ENCODE measurements at places on chromosomes 5 and 9.

GRCh38 chr5:968881-969280, 39.7 kb upstream of the NKD2 start:
- DNase-seq = no peak

DNA sequence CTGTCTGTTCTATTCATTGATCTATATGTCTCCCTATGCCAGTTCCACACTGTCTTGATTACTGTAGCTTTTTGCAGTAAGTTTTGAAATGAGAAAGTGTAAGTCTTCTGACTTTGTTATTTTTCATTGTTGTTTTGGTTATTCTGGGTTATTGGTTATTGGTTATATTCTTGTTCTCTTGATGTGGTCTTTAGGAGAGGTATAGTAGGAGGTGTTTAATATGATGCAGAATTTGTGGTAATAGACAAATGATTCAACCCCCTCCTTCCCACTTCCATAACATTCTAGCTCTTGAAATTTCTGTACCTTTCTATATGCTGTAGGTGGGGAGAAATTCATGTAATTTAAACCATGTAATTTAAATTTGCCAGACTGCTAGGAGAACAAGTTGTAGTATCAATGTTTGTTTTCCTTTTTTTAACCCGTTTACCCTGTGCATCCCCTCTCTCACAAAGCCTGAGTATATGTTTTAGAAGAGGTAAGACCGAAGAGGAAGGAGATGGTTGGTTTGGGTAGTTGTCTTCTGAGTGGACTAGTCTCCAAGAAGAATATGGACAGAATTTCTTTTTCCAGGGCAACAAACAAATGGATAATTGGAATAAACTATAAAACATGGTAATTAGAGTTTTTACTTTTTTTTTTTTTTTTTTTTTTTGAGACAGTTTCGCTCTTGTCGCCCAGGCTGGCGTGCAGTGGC, 19.2 kb downstream of the ANKHD1 start:
- DNase-seq = no peak

GRCh38 chr9:90288275-90288639, 354.4 kb downstream of the DIRAS2 start:
- DNase-seq = no peak

GRCh38 chr9:130024597-130024994, 18.4 kb downstream of the FNBP1 start:
- no peak for DNase-seq

DNA sequence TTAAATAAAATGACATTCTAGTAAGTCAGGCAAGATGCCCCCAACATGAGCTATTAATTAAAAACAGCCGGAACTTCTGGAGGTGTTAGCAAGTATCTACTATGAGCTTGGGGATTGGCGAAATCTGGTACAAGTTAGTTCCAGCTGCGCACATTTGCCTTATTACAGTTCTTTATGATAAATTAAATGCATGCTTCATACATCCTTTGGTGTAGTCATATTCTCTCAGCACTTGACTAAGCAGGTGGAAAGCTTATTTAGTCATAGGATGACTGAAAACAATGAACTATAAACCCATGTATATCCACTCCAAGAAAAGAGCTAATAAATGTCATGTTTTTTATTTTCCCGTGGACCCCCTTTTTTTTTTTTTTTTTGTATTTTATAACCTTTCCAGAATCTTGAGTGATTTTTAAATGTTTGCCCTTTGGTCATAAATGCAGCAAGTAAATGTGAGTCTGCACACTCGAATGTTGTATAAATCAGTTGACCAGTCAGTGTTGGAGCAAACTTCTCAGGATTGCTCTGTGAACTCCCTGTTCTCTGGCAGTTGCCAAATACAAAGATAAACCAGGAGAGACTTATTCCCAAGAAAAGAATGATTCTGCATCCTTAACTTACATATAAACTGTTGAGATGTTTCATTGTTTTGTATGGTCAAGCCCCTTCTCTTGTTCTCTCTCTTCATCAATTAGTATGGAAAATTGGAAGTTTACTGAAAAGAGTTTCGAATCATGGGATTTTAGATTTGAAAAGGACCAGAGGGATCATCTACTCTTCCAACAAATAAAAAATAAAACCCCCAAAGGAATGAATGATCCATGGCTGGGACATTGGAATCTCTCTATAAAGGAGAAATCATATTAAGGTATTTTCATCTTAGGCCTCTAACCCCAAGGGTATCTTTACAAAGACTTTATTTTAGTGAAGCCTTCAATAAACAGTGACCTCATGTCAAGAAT, 38.3 kb downstream of the PIK3R1 start:
- no peak for DNase-seq

GRCh38 chr5:141826674-141827073, 51.5 kb downstream of the PCDH1 start:
- no peak for DNase-seq

GRCh38 chr9:88777498-88778312, 213.6 kb upstream of the S1PR3 start:
- DNase-seq = no peak

DNA sequence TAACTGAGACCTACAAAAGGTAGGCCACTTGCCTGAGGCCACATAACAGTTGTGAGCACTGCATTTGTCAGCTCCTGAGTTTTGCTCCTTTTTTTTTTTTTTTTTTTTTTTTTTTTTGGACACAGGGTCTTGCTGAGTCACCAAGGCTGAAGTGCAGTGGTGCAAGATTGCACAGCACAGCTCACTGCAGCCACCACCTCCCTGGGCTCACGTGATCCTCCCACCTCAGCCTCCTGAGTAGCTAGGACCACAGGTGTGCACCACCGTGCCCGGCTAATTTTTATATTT, 37.1 kb downstream of the LAMC3 start:
- no peak for DNase-seq

- peak; percentile 79 for DNase-seq
Observed at GRCh38 chr5:42889311-42889933, 77.7 kb upstream of the SELENOP start.

DNA sequence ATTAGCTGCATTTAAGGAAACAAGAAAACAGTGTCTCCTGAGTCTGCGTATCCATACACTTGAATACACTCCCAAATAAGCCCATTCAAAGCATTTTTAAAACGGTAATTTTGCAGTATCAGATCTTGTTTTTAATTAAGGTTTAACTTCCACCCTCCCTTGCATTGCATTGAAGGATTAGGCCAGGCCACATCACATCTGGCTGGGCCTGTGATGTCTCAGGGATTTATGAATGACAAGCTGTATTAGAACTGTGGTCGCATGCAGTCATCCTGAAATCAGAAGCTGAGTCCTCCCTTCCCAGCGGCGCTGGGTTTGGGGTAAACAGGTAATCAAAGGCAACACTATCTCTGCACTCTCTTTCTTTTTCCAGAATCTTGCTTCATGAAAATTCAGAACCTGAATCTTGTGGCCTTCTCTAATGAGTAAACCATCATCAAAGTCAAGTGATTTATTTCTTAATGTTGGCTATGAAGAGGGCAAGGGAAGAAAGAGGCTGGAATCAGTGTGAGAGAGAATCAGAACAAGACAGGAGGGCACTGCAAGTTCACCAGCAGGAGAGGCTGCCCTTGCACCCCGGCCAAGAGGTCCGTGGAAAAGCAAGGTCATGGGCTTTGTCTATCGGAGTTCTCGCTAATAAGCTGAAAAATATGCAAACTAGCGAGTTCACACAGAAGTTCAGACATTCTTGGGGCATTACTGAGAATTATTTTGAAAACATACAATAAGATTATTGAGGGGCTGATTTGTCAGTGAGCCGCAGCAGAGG, 80.0 kb upstream of the ZSWIM6 start:
- DNase-seq = no peak

DNA sequence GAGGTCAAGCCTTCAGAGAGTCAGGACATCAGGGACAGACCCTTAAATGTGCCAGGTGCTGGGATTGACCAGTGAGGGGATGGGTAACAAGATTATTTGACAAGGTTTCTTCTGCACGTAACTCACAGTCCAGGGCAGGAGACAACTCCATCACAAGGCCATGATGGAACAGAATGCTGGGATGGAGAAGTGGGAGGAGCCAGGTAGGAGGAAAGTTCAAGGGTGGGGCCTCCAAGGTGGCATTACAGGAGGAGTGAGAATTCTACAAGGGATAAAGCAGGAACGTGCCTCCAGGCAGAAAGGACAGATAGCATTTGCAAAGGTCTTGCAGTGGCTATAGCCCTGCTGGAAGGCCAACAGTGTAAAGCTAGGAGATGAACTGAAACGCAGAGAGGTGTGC, 102.2 kb downstream of the FGF18 start:
- DNase-seq = no peak

DNA sequence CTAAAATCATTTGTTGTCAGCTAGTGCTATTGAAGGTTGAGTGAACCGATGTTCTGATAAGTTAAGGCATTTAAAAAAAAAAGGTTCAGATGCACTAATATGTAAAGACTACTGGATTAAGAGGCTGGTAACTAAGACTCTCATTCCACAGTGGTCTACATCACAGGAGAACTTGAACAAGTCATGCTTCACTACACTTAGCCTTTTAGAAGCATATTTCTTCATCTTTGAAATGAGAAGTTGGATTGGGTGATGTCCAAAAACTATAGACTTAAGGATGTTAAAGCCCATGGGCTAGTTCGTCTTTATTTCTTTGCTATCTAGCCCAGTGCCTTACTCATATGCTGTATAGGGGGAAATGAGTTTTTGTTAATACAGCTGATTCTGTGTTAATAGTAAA, 107.2 kb downstream of the NDUFS4 start:
- DNase-seq = no peak

DNA sequence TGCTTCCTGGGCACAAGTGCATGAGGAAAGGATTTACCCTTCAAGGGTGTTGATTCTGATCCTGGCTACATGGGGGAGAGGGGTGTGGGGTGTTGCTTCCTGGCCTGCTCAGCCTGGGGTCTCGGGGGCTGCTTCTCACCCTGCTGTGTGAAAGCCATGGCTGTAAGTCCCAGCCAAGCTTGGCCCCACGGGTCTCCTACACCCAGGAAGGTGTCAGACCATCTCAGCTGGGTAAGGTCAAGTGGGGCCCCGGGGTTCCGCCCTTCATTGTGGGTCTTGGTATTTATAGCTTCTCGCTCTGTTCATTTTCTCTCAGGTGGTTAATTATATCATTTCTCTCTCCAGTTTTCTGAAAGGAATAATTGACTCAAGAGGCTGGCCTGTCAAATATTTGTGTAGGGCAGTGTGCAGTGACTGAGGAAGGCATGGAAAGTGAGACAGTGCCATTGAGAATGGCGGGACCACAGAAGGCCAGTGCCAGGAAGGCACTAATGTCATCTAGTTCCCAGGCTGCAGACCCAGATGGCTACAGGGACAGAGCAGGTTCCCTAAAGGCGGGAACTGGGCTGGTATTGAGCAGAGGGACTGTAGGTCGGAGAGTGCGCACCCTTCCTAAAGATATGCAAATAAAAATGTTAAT, 126.0 kb downstream of the FOXD1 start:
- DNase-seq = no peak

DNA sequence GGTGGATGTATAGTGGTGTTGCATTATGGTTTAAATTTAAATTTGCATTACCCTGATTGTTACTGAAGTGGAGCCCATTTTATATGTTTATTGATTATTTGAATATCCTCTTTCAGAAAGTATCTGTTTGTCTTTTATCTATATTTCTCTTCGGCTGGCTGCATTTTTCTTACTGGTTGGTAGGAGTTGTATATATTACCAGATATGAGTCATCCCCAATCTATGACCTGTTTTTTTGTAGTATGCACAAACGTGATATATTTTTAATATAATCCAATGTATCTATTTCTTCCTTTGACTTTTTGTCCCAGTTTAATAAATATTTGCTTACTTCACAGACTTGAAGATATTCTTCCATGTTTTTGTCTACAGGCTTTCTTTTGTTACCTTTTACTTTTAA, 29.3 kb upstream of the CAMK4 start:
- no peak for DNase-seq

- DNase-seq = no peak
Observed at GRCh38 chr5:142495531-142495930, 170.7 kb upstream of the SPRY4 start.

DNA sequence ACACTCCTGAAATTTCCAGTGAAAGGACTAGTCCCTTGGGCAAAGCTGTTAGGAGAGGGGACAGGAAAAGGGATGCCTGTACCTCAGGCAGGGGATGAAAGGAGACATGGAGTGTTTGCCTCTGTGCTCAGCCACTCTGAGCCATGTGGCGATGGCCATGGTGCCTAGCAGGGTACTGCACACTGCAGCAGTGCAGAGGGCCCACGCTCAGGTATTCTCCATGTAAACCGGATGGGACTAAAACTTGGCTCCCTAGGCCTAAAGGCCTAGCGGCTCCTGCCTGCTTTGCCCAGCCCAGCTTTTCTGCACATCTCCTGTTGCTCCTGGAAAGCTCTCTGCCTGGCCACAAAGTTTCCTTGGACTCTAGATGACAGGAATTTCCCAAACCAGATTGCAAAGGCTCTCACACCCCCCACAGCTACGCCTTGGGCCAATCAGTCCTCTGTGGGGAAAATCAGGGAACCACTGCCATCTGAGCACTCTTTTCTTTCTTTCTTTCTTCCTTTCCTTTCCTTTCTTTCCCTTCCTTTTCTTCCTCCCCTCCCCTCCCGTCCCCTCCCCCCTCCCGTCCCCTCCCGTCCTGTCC, 44.3 kb downstream of the HABP4 start:
- DNase-seq = no peak

DNA sequence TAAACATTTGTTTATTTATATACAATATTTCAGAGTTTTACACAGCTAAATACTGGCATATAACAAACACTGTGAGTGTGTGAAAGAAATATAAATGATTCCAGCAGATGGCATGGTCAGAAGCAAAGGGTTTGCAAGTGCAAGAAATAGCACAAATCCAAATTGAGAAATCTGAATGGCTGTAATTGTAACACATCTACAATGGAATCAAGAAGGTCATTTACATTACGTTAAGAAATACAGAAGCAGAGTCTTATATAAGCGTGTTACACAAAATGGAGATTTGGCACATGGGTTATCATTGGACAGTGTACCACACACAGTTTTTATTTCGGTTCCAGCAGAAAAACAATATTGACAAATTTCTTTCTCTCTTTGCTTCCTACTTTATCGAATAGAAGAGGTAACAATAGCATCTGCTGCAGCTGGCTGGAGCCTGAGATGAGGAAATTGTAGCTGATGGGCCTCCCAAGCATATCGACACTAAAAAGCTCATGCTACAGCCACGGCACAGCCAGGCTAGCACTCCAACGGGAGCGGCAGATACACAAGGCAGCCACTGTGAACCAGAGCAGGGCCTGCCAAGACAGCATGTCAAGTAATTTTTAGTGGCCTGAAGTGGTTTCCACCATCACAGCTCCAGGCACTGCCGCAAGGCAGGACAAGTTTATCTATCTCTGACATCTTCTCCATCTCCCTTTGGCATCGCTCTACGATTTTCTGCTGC, 564.6 kb upstream of the DMAC1 start:
- DNase-seq = no peak

DNA sequence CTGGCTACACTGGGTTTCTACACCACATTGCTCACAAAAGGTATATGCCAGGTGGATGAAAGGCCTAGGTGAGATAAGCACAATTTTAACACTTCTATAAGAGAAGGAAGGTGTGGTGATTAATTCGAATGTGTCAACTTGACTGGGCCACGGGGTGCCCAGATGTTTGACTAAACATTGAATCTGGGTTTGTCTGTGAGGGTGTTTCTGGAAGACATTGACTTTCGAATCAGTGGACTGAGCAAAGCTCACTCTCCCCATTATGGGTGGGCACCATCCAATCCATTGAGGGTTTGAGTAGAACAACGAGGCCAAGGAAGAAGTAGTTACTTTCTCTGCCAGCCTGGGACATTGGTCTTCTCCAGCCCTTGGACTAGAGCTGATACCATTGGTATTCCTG, 78.2 kb upstream of the COL5A1 start:
- DNase-seq = no peak

GRCh38 chr5:68843624-68844364, 250.0 kb upstream of the SLC30A5 start:
- no peak for DNase-seq

GRCh38 chr5:8456846-8457186, 587.9 kb downstream of the MTRR start:
- DNase-seq = no peak

GRCh38 chr5:75239681-75240080, 3.0 kb upstream of the ANKRD31 start:
- no peak for DNase-seq
